ENCODE measurements at places on chromosomes 4 and X. TPM values are rescaled to one million over a fixed set of nuclear protein-coding genes. Genes with fewer than 3 reads are reported as not detected.

MAPK10 gene
- 0.50 TPM for total RNA-seq

RNF128 gene
- not detected for total RNA-seq

DRD5 gene
- not detected for total RNA-seq

PRRG3 gene
- not detected for total RNA-seq

UPF3B gene
- 17.4 TPM for total RNA-seq

RAB39B gene
- total RNA-seq, result 0.55 TPM
